Stimulated activated CD4-positive, alpha-beta T cell treated with anti-CD3 and anti-CD28 coated beads, Interleukin-4, amount 100 ng/mL, for 1 hour (primary cell): ENCODE measurements at places on chromosomes 6 and 20.

DNA sequence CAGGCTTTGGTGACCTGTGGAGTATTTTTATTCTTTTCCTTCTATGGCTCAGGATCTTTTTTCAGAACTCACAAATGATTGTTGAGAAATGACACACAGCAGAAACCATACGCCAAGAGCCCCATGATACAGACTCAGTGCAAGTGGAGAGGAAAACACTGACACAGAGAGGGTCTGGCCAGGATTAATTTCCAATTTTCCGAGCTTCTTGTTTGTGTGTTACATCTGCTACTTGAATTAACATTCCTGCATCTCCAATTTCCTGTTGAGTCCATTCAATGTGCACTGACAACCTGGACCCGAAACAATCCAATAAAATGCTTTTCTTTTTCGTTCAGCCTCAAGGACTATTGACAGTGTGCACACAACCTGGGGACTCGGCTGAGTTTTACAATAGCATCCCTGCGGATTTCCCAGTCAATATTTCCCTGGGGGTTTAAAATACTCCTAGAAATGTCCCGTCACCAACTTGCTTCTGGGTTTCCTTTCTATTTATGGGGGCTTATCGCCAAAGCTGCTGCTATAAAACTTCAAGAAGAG lies 4.9 kb upstream of the MLN start:
- DNase-seq: no peak

GRCh38 chr20:57346477-57346876 lies 4.6 kb upstream of the RAE1 start:
- peak; percentile 71 for DNase-seq

GRCh38 chr6:1486387-1486786 lies 97.0 kb downstream of the FOXF2 start:
- DNase-seq: no peak

DNA sequence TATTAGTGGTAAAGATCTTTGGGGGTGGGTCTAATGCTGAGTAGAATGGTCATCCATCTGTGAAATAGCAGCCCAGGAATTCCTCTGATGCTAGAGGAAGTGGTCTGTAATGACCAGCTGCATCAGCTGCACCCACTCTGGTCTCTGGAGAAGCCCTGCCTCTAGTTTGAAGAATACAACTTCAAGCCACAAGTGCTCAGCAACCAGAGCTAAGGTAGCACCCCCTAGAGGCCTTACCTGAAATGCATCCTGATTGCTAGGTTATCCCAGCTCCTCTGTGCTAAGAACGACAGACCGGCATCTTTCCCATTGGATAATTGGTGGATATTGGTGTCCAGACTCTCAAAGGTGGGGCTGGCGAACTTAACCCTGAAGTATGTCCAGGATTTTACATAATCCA lies 58.2 kb downstream of the DNAH8 start:
- no peak for DNase-seq

- DNase-seq: no peak
These were observed 7.6 kb upstream of the BMP5 start for GRCh38 chr6:55882718-55883569.

DNA sequence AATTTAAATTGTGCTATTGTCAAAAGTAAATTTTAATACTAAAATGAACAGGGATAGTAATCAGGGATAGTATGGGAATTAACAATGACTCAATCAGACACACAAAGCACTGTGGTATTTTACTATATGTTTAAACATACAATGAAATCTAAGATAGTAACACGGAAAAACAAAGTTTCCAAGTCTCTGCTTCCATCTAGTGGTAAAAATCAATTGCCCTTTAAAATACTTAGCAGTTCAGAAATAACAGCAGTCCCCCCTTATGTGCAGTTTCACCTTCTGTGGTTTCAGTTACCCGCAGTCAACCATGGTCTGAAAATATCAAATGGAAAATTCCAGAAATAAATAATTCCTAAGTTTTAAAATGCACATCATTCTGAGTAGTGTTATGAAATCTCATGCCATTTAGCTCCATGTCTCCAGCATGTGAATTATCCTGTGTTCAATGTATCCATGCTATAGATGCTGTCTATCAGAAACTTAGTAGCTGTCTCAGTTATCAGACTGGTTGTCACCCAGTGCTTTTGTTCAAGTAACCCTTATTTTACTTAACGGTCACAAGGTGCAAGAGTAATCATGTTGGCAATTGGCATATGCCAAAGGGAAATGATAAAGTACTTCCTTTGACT lies 58.5 kb downstream of the AHI1 start:
- DNase-seq: no peak

DNA sequence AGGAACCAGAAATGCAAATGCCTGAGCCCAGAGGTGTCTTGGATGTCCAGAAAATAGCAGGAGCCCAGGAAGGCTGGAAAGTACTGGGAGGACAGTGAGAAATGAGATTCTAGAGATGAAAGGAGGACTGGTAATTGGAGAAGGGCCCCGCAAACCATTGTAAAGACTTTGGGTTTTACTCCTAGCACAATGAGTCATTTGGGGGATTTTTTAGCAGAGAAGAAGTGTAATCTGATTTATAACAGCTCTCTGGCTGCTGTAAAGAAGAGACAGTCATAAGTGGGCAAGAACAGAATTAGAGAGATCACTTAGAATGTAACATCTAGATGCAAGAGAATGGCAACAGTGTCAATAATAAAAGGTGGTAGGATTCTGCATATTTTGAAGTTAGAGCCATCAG lies 40.2 kb downstream of the SLC35F1 start:
- DNase-seq: no peak

DNA sequence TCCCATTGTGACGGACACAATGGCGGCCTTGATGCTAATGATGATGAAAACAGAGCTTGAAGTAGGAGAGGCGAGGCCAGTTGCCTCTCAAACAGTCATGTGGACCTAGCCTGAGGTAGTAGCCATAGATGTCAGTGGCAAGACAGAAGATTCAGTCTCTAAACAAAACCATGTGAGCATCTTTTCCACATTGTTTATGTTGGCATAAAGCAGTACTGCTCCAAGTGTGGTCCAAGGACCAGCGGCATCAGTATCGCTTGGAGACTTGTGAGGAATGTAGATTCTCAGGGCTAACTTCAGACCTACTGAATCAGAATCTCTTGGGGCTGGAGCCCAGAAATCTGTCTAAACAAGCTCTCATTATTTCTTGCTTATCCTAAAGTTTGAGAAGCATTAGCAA lies 312.8 kb upstream of the JAG1 start:
- DNase-seq: no peak

DNA sequence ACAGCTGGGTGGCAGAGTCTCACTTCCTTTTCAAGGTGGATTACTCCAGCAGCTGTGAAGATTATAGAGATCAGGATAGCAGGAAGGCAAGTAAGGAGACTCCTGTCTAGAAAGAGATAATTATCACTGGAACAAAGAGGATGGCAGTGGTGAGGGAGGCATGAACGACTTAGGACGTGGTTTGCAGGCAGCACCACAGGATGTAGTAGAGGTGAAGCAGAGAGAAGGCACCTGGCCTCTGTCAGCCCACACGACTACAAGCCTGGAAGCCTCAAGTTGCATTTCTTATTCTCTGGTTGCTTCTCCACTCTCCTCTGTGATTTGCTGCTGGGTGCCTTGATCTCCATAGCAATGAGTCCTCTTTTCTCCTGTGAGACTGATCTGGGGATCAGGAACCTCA lies 62.7 kb downstream of the TSHZ2 start:
- DNase-seq: no peak

GRCh38 chr20:11445161-11445560 lies 472.5 kb upstream of the BTBD3 start:
- DNase-seq: no peak

GRCh38 chr6:149114167-149114566 lies 203.3 kb upstream of the TAB2 start:
- no peak for DNase-seq

DNA sequence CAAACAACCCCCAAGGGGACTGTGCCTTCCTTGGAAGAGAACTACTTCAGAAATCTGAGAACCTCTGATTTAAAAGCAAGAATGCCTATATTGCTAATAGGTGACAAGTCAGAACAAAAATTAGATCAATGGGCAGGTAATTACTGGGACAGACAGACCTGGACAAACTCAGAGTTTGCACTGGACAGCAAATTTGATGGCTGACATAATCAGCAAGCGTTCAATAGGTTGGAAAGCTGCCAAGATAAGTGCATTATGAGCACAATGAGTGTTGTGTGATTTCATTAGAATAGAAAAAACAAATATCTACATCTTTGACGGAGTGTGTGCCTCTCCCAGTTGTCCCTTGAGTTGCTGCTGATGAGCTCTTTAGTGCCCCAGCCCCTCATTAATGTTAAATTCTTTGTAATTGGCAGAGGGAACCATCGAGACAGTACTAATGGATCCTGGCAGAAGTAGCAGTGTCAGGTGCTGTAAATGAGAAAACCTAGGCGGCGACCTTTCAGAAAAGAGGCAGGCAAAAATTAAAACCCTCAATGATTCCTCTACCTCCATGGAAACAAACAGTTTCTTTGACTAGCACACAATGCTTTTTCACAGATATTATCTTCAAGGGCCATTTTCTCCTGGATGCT lies 116.5 kb upstream of the COL21A1 start:
- DNase-seq: no peak

DNA sequence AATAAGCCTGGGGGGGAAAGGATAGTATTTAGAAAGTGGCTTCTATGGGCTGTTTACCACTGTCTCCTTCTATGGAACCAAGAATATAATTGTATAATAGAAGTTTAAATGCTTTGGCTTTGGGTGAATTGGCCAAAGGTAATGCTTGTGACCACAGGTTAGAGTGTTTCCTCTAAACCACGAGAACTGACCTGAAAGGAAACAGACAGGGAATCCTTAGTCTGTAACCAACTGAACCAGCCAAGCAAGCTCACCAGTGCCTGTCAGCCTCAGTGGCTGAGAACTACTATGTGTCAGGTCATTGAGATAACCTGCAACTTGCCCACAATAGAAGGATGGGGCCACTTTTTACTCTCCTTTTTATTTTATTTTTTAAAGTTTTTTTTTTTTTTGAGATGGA lies 47.9 kb upstream of the TXNDC5 start:
- no peak for DNase-seq

- peak; percentile 7 for DNase-seq
These were observed 29.4 kb upstream of the RNF8 start for GRCh38 chr6:37324131-37325033.

DNA sequence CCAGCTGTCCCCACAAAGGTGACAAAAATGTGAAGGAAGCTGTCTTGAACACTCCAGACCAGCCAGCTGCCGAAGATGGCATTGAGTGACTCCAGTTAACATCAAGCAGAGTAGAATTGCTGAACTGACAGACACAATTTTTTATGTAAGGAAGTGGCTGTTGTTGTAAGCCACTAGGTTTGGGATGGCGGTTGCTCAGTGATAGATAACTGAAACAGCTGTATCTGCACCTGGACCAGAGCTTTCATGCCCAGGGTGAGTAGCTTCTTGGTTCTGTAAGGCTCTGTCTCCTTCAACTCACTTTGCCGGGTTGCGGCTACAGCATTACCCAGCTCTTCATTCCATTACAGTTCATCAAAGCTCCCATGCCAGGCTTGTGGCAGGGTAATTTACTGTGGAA lies 49.7 kb upstream of the DDR1 start:
- no peak for DNase-seq

- DNase-seq: no peak
These were observed 108.9 kb upstream of the KCNG1 start for GRCh38 chr20:51131811-51132210.

GRCh38 chr6:113876695-113877094 lies 19.6 kb downstream of the MARCKS start:
- DNase-seq: no peak

- no peak for DNase-seq
These were observed 368.5 kb upstream of the EPHA7 start for GRCh38 chr6:93787841-93788240.

DNA sequence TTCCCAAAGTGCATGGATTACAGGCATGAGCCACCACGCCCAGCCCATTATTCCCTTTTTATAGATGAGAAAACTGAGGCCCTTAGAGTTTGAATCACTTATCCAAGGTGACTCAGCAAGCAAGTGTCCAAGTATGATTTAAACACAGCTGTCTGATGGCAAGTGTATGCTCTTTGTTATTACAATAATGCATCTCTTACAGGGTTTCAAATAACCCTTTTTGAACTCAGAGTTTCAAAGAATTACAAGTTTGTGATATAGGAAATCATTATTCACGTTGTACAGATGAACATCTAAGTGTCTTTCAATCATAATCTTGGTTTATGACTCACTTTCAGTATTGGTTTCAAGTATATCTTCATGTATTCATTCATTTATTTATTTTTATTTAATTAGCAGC lies 63.0 kb downstream of the CD83 start:
- no peak for DNase-seq

- DNase-seq: no peak
These were observed 16.4 kb downstream of the BMP6 start for GRCh38 chr6:7742223-7742785.

GRCh38 chr6:148932731-148933130 lies 185.9 kb downstream of the UST start:
- no peak for DNase-seq

- DNase-seq: no peak
These were observed 40.9 kb upstream of the LYRM2 start for GRCh38 chr6:89679215-89680120.

- DNase-seq: no peak
These were observed 184.3 kb upstream of the CST7 start for GRCh38 chr20:24764794-24765202.

DNA sequence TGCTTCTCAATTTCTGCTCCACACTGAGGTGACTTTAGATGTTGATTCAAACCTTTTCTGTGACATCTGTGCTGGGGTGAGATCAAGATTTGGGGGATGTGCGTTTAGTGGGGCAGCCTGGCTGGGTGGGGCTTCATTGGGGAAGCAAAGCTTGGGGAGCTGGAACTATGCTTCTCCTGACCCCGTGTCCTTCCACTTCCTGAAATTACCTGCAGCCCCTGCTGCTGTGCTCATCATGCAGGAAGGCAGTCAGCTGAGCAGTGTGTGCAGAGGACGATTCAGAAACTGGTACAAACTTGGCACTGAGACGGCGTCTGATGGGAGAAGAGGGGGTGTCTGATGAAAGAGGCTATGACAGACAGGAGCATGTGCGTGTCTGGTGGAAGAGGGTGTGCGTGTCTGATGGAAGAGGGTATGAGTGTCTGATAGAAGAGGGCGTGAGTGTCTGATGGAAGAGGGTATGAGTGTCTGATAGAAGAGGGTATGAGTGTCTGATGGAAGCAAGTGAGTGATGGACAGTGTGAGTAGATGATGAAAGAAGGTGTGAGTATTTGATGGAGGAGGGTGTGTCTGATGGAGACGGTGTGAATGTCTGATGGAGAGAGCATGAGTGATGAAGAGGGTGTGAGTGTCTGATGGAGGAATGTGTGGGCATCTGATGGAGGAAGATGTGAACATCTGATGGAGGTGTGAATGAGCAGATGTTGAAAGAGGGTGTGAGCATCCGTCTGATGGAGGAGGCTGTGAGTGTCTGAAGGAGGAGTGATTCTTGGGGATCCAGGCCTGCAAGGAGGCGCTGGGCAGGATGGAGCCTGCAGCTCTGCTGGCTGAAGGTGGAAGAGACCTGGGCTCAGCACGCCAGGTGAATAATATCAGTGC lies 103.4 kb downstream of the SYCP2 start:
- DNase-seq: no peak

- no peak for DNase-seq
These were observed 133.0 kb downstream of the JARID2 start for GRCh38 chr6:15378866-15379265.
